Mucosa of gallbladder (tissue), 1 donor: ENCODE measurements at places on chromosomes 4 and X. TPM values are rescaled to one million over a fixed set of nuclear protein-coding genes. Genes with fewer than 3 reads are reported as not detected.

Gene TDO2
- total RNA-seq: 2.4 TPM

Gene FAM120C
- total RNA-seq: 12.3 TPM

Gene ZC4H2
- 14.7 TPM for total RNA-seq

DNA sequence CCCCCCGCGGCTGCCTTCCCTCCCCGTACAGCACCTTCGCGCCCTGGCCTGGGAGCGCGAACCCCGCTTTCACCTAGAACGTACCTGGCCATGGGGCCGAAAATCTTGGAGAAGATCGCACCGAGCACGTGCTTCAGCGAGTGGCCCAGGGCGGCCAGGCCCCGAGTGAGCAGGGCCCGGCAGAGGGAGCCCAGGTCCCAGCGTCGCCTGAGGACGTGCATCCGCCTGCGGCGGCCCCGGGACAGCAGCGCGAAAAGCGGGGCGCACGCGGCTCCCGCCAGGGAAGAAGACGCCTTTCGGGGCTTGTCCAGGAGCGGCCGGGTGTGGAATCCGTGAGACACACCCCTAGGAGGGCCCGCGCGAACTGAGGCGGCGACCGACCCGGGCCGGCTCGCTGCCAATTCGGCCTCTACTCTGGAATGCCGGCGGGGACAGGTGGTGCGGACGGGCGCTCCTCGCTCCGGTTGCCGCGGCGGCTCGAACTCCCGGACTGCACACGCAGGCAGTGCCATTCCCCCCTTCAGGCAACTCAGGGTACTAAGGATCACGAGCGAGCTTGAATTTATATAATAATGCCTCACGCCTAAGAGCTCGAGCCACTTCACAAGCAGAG is at the start of gene HS6ST2:
Gene HS6ST2 (minus strand): TSS at position 539 of the 613 bp plus-strand sequence.
- no peak for DNase-seq

GRCh38 chr4:11427121-11427996 is 1.3 kb downstream of the HS3ST1 start:
- DNase-seq: no peak
